A549 treated with Hydrocortisone at 1 μM for 4 hours (cell line): ENCODE measurements at places on chromosomes 5 and 9. TPM values are rescaled to one million over a fixed set of nuclear protein-coding genes. Genes with fewer than 3 reads are reported as not detected.

Gene PNPLA7
- total RNA-seq: 0.54 to 0.80 TPM (median 0.71 TPM) in 5 replicates

Gene PGM5
- 0.03 TPM in 1 of 5 replicates, not detected in the others for total RNA-seq

Gene TAL2
- 0.17 to 0.53 TPM (median 0.21 TPM) in 5 replicates for total RNA-seq

Gene RNF44
- 29.9 to 37.2 TPM (median 32.5 TPM) in 5 replicates for total RNA-seq

Gene FAM221B
- not detected in 5 replicates for total RNA-seq

Gene PSD2
- 0.02 to 0.03 TPM (median 0.03 TPM) in 3 of 5 replicates, not detected in the others for total RNA-seq

Gene NUTM2G
- total RNA-seq: not detected in 5 replicates

Gene PLCXD3
- total RNA-seq: 0.07 to 0.28 TPM (median 0.17 TPM) in 5 replicates

Gene SEMA6A
- 0.07 to 0.18 TPM (median 0.15 TPM) in 5 replicates for total RNA-seq

Gene C5orf58
- total RNA-seq: not detected in 5 replicates

Gene GRXCR2
- total RNA-seq: not detected in 5 replicates

Gene CCDC187
- 0.02 to 0.03 TPM in 2 of 5 replicates, not detected in the others for total RNA-seq

Gene POLK
- 7.9 to 13.8 TPM (median 10.5 TPM) in 5 replicates for total RNA-seq

Gene ADGRD2
- not detected in 5 replicates for total RNA-seq

Gene PCDHGA2
- total RNA-seq: 0.54 to 0.91 TPM (median 0.62 TPM) in 5 replicates

Gene SPATA9
- 0.17 to 0.22 TPM (median 0.18 TPM) in 3 of 5 replicates, not detected in the others for total RNA-seq

Gene PCDHB9
- total RNA-seq: 0.03 TPM in 1 of 5 replicates, not detected in the others
